ENCODE measurements at places on chromosomes 7 and 10.
A peak's percentile ranks its signal among the peaks of the same experiment; 100 is the strongest.

DNA sequence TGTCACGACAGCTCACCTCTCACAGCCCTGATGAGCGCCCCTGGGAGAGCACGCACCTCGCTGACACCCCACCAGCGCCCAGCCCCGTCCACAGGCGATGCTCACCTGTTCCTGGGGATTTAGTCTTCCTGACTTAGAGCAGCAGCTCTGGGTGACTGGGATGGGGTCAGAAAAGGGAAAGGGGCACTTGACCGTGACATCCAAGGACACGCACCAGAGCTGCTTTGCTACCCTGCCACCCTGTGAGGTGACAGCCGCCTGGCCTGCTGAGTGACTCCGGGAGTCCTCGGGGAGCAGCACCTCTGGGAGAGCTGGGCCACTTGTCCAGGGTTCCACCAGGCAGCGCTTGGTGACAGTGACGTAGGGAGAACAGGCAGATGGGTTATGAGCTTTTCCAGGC lies 148.2 kb downstream of the PRKAG2 start:
- no peak overlapping the region for H3K4me3 ChIP-seq
- H3K4me1 ChIP-seq = peaks cover 12% of the 10 kb centered on the region

DNA sequence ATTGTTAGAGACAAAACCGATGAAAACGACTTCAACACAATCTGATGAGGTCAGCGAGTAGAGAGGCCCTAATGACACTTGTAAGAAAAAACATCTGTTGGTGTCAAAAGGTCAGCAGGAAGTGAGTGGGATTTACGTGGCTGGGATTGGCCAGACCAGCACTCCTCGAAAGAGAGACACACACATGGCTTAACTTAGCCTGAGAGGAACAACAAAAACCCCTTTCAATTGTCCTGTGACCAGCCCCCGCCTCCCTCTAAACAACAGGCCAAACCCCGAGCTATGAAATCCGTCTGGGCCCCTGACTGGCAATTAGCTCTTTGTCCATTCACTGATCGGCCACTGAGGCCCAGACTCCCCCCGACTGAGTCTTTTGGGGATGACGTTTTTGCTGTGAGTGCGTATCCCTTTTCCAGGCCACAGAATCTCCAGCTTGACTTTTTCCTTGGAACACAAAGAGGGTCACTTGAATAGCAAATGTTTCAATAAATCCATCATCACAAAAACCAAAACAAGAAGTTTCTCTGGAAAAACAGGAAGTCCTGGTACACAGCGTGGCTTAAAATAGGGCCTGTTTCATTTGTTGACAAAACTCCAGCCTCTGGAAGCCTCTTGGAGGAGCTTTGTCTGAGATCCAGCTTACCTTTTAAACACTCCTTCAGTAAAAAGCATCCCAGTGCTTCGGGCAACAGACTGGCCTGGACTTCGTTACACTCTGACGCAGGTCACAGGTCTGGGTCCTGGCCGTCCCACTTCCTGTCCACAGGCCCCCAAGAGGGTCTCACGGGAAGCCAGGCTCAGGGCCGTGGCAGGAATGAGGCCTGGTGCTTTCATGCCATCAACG lies 103.0 kb downstream of the CTBP2 start:
- H3K27ac ChIP-seq = peak overlapping the region; percentile 99

GRCh38 chr7:29825775-29826529 lies 19.6 kb downstream of the WIPF3 start:
- no peak for DNase-seq
- no peaks in the 10 kb centered on the region for H3K4me1 ChIP-seq
- H3K27ac ChIP-seq = no peak overlapping the region
- no peaks in the 10 kb centered on the region for H3K27me3 ChIP-seq

- no peaks in the 10 kb centered on the region for H3K27me3 ChIP-seq
- H3K4me3 ChIP-seq = no peak overlapping the region
- no peaks in the 10 kb centered on the region for H3K4me1 ChIP-seq
- no peak overlapping the region for H3K27ac ChIP-seq
Measured at GRCh38 chr10:121449482-121449924, 148.7 kb downstream of the FGFR2 start.

GRCh38 chr7:102883098-102883860 lies 29.5 kb upstream of the LRRC17 start:
- no peaks in the 10 kb centered on the region for H3K27me3 ChIP-seq
- H3K4me3 ChIP-seq = no peak overlapping the region
- no peaks in the 10 kb centered on the region for H3K4me1 ChIP-seq
- H3K27ac ChIP-seq = no peak overlapping the region

- DNase-seq = no peak
- H3K36me3 ChIP-seq = no peaks in the 10 kb centered on the region
- H3K27me3 ChIP-seq = no peaks in the 10 kb centered on the region
- H3K4me1 ChIP-seq = no peaks in the 10 kb centered on the region
Measured at GRCh38 chr7:114047889-114048288, 129.1 kb upstream of the PPP1R3A start.

- no peak for DNase-seq
- no peaks in the 10 kb centered on the region for H3K27me3 ChIP-seq
- no peak overlapping the region for H3K27ac ChIP-seq
- H3K36me3 ChIP-seq = no peaks in the 10 kb centered on the region
Measured at GRCh38 chr7:21771906-21772610, 173.6 kb downstream of the CDCA7L start.

DNA sequence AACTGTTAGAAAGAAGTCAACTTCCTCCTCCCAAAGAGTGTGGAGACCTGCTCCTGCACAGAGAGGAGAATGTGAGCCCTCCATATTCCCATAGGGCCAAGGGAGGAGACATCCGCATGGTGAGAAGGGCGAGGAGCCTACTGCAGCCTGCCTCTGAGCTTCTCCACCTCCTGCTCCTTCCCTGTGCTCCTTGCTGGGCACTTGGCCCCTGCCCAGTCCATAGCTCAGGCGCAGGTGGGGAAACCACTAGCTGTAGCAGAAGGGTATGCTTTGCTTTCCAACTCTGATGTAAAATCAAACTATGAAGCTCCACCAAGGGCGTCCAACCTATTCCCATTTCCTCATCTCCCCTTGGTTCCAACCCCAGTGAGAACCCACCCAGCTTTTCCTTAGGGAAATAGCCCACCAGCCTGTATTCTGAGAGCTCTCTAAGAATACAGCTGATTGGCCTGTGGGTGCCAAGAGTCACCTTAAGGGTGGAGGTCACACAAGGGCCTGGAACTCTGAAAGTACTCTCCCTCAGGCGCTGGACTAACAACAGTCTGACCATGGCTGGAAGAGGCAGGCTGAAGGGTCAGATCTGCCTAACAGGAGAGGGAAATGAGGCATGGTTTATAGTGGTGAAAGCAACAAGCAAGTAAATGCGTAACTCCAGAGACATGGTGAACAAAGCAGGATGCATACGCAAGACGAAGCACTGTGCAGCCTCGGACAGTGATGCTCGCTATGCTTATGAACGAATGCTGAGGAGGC lies 13.9 kb downstream of the ZNF488 start:
- no peak overlapping the region for H3K4me3 ChIP-seq
- no peaks in the 10 kb centered on the region for H3K27me3 ChIP-seq
- H3K4me1 ChIP-seq = no peaks in the 10 kb centered on the region

GRCh38 chr10:97428572-97428981 lies 2.6 kb downstream of the PGAM1 start:
- no peak overlapping the region for H3K4me3 ChIP-seq
- no peak for DNase-seq
- H3K4me1 ChIP-seq = peaks cover 17% of the 10 kb centered on the region
- no peak overlapping the region for H3K27ac ChIP-seq
- H3K36me3 ChIP-seq = peaks cover 21% of the 10 kb centered on the region

DNA sequence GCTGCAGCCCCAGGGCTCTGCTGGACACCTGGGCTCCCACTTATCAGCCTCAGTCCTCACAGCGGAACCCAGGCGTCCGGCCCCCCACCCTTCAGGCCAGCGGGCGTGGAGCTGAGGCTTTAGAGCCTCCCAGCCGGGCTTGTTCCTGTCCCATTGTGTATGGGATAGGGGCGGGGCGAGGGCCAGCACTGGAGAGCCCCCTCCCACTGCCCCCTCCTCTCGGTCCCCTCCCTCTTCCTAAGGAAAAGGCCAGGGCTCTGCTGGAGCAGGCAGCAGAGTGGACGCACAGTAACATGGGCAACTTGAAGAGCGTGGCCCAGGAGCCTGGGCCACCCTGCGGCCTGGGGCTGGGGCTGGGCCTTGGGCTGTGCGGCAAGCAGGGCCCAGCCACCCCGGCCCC lies 2.7 kb downstream of the NOS3 start:
- no peak overlapping the region for H3K27ac ChIP-seq
- H3K27me3 ChIP-seq = no peaks in the 10 kb centered on the region
- H3K36me3 ChIP-seq = no peaks in the 10 kb centered on the region
- no peak for DNase-seq
- H3K4me1 ChIP-seq = no peaks in the 10 kb centered on the region

- H3K27ac ChIP-seq = no peak overlapping the region
- H3K27me3 ChIP-seq = no peaks in the 10 kb centered on the region
- no peak overlapping the region for H3K4me3 ChIP-seq
- no peaks in the 10 kb centered on the region for H3K36me3 ChIP-seq
- no peaks in the 10 kb centered on the region for H3K4me1 ChIP-seq
- DNase-seq = no peak
Measured at GRCh38 chr7:111364413-111364812, 197.9 kb downstream of the IMMP2L start.

- no peak overlapping the region for H3K27ac ChIP-seq
- H3K4me3 ChIP-seq = no peak overlapping the region
- no peaks in the 10 kb centered on the region for H3K27me3 ChIP-seq
- no peak for DNase-seq
Measured at GRCh38 chr10:18155321-18155720, 15.1 kb downstream of the CACNB2 start.

DNA sequence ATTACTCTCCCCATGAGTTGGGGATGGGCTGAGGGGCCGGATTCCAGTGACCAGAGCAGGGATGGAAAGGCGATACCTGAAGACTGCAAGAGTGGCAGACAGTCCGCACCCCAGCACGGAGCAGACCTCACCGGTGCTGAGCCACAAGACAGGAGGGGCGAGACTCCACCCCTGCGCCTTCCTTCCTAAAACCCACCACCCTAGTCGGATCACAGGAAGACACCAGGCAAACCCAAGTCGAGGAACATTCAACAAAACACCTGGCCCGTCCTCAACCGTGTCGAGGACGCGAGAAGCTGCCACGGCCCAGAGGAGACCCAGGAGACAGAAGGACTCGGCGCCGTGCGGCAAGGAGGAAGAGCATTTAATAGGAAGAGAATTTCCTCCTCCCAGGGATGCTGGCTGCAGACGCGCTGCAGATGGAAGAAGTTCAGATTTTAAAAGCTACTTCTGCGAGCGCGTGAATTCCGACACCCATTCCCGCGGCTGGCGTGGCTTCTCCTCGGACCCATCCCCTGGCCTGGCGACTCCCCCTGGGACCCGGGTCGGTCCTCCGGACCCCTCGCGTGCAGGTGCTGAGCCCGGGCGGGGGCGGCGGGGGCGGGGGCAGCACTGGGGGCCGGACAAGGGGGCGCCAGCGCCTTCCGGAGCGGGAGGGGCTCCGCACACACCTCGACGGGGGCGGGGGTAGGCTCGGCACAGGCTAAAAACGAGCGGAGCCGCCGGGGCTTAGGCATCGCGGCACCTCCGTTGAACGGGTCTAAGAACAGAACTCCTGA lies 563 bp upstream of the UTF1 start:
- no peaks in the 10 kb centered on the region for H3K27me3 ChIP-seq
- no peaks in the 10 kb centered on the region for H3K36me3 ChIP-seq
- H3K4me3 ChIP-seq = no peak overlapping the region
- H3K4me1 ChIP-seq = no peaks in the 10 kb centered on the region

GRCh38 chr7:155804897-155805825 lies 7.1 kb downstream of the SHH start:
- H3K36me3 ChIP-seq = no peaks in the 10 kb centered on the region
- H3K4me3 ChIP-seq = peak overlapping the region; percentile 51
- peaks cover 6% of the 10 kb centered on the region for H3K4me1 ChIP-seq
- DNase-seq = no peak

DNA sequence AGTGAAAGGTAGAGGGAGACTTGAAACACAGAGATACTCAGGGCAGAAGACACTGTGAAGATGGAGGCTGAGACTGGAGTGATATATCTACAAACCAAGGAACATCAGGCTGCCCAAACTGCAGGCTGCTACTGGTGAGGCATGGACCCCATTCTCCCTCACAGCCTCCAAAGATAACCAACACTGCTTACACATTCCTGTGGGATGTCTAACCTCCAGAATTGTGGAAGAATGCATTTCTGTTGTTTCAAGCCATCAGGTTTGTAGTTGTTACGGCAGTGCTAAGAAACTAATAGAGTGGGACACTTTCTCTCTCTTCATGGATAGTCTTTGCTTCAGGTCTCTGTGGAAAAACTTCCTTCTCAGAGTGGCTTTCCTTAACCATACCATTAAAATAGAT lies 182.6 kb upstream of the TMEM106B start:
- DNase-seq = no peak
- no peaks in the 10 kb centered on the region for H3K4me1 ChIP-seq
- H3K36me3 ChIP-seq = no peaks in the 10 kb centered on the region
- no peak overlapping the region for H3K4me3 ChIP-seq
- no peak overlapping the region for H3K27ac ChIP-seq

DNA sequence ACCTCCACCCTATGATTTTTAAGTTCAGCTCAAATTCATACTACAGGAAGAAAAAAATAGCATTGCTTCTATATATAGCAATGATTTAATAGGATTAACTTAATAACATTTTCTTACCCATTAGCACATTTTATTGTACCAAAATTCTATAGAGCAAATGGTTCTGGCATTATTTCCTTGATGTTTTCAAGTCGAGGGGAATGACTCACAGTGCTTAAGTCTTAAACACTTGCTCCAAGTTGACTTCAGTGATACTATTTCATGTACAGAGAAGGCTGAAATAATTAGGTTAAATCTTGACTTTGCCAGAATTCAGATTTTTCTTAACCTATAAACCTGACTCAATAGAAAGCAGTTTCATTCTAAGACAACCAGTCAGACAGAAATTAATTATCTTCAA lies 1133.8 kb downstream of the SORCS3 start:
- H3K4me1 ChIP-seq = no peaks in the 10 kb centered on the region
- no peak overlapping the region for H3K27ac ChIP-seq
- no peak for DNase-seq
- H3K27me3 ChIP-seq = no peaks in the 10 kb centered on the region
- H3K4me3 ChIP-seq = no peak overlapping the region
- H3K36me3 ChIP-seq = no peaks in the 10 kb centered on the region

DNA sequence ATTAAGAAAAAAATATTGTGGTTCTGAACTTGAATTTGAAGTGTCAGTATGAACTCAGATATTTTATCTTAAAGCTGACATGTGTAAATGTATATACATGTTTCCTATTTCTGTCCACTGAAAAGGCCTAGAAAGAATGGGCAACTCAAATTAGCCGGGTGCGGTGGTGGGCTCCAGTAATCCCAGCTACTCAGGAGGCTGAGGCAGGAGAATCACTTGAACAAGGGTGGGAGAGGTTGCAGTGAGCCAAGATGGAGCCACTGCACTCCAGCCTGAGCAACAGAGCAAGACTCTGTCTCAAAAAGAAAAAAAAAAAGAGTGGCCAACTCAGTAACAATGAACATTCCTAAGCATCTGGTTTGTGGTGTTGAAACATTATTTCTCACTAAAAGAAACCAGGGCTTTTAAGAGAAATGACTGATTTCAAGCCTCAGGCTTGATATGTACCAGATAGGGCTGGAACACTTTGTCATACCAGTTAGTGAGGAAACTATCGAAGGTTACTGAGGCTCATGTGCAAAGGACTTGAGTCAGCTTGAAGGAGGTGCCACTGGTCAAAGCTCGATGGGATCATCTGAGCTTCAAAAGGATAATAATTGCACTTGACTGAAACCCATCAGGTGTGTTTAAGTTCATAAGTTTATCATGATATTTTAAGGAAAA lies 40.5 kb downstream of the AOAH start:
- H3K4me3 ChIP-seq = no peak overlapping the region
- H3K4me1 ChIP-seq = no peaks in the 10 kb centered on the region
- H3K36me3 ChIP-seq = no peaks in the 10 kb centered on the region
- no peak for DNase-seq
- H3K27ac ChIP-seq = no peak overlapping the region

- peak overlapping the region; percentile 39 for H3K27ac ChIP-seq
- no peaks in the 10 kb centered on the region for H3K27me3 ChIP-seq
- no peak overlapping the region for H3K4me3 ChIP-seq
- DNase-seq = peak; percentile 56
- H3K36me3 ChIP-seq = no peaks in the 10 kb centered on the region
Measured at GRCh38 chr10:122363722-122364463, 10.6 kb upstream of the PLEKHA1 start.

All from ascending aorta (tissue), 2 donors.